SK-N-DZ (cell line): ENCODE measurements at places on chromosomes 2 and 18.

DNA sequence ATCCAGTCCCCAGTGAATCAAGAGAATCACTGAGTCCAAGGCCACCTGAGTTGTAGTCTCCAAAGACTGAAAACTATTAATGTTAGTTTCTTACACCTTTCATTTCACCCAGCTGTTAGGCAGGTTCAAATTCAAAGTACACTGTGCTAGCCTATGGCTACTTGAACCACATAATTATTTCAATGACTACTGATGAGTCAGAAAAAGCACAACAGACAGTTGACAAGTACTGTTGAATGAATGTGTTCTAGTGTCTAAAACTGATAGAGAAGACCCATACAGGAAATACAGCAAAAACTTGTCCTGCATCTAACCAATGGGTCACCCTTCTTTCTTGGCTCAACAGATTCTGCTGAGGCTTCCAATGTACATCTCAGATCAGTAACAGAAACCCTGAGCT, 160.9 kb downstream of the MYO5B start:
- no peak for DNase-seq

GRCh38 chr2:55097461-55098410, 47.5 kb upstream of the RTN4 start:
- DNase-seq = peak; percentile 62

GRCh38 chr18:69186162-69186561, 214.5 kb upstream of the DOK6 start:
- DNase-seq = no peak

- DNase-seq = no peak
Measured at GRCh38 chr2:92073815-92074548, 2797.2 kb upstream of the TEKT4 start.

GRCh38 chr2:158457092-158457825, 507 bp downstream of the PKP4 start:
- peak; percentile 66 for DNase-seq

DNA sequence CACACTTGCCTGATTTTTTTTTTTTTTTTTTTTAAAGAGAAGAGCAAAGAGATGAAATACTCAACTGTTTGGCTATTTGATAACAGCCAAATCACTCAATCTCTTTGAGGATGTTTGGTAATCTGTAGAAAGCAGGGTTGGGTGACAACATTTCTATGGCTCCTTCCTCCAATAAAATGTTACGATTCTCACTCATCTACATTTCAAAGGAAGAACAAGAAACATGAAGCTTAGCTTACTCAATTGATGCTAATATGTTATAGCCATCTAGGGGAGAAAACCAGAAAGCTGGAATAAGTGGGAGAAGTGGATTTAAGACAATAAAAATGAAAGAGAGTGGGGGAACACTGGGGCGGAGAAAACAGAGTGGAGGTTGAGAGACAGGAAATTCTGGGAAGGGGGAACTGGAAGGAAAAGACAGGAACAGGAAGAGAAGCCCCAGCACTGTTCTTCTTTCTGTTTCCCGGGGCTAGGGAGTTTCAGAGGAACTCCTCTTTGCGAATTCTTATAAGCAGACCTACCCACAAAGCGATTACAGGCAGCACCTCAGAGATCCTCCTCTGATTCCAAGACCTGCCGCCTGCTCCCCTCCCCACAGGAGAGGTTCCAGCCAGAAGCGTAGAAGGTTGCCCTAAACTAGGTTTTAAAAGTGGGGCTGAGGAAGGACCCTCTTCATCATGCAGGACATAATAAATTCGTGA, 13.3 kb downstream of the ST3GAL5 start:
- no peak for DNase-seq

DNA sequence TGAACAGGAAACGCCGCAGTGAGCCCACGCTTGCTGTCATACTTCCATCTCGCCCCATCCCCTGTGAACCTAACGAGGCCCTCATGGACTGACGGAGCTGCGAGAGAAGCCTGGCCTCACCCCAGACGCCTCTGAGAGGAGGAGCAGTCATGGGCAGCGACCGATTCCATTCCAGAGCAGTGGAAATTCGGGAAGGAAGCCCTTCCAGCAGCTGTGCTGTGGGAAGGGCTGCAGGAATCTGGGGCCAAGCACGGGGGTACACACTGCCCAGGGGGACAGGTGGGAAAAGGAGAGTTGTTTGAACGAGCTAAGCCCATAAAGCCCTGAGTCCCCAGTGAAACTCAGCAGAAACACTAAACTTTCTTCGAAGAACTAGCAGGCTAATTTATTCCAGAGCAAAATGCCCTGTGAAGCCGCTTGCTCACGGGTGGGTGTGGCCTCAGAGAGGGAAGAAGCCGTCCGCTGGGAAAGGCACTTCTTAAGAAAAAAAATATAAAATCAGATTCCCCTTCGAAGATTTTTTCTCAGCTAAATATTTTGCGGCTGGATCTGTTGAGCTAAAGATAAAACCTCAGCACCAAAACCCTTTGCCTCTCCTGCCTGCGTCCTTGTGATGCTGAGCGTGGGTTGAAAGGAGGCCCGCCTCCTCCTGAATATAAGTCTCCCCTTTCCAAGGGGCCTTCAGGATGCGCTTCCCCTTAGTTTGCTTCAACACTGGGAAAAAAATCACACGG, 38.2 kb downstream of the ANKMY1 start:
- DNase-seq = no peak

DNA sequence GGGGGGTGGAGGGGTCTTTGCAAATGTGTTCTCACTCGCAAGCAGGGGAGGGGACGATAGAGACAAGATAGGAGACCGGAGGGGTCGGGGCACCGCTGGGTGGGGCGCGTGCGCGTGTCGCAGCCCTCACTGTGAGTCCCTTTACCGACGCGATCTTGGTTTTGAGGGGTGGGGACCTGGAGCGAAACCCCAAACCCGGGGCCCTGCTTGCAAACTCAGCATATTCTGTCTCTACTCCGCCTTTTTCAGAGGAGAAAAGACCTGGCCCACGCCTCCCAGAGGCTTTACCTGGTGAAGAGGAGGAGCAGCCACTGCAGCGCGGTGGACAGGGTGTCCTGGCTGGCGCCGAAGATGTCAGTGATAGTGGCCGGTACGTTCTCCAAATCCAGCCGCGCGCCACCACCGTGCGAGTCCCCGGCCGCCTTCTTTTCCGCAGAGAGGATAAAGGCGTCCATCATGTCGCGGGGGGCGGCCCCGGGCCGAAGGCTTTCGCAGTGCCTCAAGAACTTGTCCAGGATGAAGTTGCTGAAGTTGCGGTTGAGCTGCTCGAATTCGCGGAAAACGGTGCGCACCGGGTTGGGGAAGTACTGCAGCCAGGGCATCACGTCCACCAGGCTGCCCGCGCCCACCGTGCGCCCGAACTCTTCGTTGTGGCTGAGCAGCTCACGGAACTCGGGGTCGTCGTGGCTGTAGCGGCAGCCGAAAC, 1.7 kb downstream of the CYP1B1 start:
- DNase-seq = no peak

- no peak for DNase-seq
Measured at GRCh38 chr2:241255542-241256167, 59.8 kb downstream of the HDLBP start.

DNA sequence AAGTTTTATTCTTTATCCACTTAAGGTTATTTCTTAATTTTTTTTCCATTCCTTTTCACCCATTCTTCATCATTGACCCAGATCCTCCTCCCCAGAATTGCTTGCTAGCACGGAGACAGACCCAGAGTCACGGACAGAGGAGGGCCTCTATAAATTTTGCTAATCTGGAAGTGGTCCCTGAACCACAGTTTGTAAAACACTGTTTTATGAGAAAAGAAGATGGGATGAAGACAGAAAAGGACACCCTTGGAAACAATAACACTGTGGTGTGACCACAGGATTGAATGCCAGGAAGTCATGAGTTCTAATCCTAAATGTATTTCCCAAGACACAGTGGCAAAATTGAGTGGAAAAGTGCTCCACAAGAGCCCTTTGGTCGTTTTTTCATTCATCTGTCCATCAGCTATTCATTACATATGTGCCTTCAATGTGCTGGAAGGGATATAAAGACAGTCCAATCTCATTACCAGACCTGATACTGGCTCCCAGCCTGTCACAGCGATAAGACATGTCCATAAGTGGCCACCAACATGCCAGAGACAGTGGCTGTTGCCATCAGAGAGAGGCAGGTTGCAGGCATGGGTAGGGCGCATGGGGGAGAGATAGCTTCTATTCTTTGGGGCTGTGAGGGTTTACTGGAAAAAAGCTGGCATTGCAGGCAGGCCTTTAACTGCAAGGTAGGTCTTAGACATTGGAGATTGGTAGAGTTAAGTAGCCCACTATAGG, 175.2 kb upstream of the ALPP start:
- no peak for DNase-seq

- no peak for DNase-seq
Measured at GRCh38 chr2:231720987-231721966, 13.0 kb downstream of the PTMA start.

DNA sequence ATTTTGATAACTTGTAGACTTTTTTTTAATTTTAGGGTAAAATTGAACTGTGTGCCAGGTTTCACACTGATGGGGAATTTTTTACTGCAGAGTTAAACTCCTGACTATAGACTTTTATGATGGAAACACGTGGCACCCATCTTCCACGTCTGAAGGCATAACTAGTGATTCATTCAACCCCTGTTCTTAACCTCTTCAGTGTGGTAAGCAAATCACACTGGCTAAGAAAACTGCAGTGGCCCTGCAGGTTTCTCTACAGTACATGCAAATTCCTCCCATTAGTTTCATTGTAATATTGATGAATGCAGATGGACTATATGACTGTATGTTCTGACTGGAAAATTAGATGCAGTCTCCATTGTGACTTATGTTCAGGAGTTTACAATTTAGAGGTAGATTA, 47.2 kb downstream of the SMAD4 start:
- DNase-seq = no peak

- no peak for DNase-seq
Measured at GRCh38 chr2:147388217-147388616, 456.6 kb upstream of the ACVR2A start.
